Cardiac atrium fibroblast (primary cell): ENCODE measurements at places on chromosomes 7 and 10. TPM values are rescaled to one million over a fixed set of nuclear protein-coding genes. Genes with fewer than 3 reads are reported as not detected.

CCDC3 gene
- total RNA-seq = 11.2 and 12.2 TPM in 2 replicates

SDHAF3 gene
- 4.2 and 9.0 TPM in 2 replicates for total RNA-seq

ZNHIT1 gene
- 135 and 156 TPM in 2 replicates for total RNA-seq

AASS gene
- total RNA-seq = 8.6 and 9.2 TPM in 2 replicates

STEAP1 gene
- total RNA-seq = 29.4 and 72.7 TPM in 2 replicates

COA1 gene
- total RNA-seq = 26.1 and 43.9 TPM in 2 replicates

CDHR1 gene
- not detected in 2 replicates for total RNA-seq

TRPV5 gene
- not detected in 2 replicates for total RNA-seq

CCL24 gene
- total RNA-seq = not detected in 2 replicates
